Activated CD8-positive, alpha-beta memory T cell treated with anti-CD3 and anti-CD28 coated beads for 1 hour (primary cell): ENCODE measurements at places on chromosomes 7 and 10.

DNA sequence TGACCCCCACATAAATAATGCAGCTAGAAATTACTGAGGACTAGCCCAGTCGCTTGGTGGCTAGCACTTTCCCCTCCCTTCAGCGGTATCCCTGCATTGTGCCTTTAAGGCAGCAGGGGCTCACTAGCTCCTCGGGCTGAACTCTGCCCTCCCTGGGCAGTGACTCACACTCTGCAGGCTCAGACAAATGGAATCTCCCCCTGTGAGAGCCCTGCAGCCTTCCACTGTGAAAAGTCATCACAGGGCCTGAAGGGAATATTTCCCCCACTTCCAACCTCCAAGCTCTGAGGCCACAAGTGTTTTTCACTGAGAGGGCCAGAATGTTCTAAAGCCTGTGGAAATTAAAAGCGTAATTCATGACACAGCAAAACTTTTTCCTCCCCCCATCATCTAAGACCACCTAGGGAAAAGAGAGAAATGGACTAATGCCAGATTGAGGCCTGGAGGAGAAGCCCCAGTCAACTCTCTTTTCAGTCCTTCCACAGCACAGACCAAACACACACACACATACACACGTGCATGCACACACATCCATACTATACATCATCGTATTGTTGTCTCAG is 93.6 kb upstream of the COL1A2 start:
- DNase-seq: no peak

DNA sequence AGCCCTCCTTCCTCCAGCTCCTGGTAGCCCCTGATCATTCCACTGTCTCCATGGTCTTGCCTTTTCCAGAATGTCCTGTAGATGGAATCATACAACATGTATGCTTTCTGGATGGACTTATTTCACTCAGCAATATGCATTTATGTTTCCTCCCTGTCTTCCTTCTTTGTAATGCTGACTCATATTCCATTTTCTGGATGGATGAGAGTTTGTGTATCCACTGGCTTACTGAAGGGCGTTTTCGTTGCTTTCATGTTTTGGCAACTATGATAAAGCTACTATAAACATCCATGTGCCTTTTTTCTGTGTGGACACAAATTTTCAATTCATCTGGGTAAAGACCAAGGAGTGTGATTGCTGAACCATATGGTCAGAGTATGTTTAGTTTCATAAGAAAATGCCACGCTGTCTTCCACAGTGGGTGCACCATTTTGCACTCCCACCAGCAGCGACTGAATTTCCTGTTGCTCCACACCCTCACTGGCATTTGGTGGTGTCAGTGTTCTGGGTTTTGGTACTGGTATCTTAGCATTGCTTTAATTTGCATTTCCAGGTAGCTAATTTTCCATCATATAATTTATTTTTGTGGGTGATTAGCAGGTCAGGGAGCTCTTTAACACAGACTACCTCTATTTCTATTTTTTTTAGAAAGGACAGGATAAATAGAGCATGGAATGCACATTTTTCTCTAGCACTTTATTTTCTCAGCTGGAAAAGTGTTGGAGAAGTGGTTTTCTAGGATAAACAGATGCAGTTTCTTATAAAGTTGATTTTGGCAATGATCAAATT is 252.2 kb downstream of the WDR37 start:
- no peak for DNase-seq

DNA sequence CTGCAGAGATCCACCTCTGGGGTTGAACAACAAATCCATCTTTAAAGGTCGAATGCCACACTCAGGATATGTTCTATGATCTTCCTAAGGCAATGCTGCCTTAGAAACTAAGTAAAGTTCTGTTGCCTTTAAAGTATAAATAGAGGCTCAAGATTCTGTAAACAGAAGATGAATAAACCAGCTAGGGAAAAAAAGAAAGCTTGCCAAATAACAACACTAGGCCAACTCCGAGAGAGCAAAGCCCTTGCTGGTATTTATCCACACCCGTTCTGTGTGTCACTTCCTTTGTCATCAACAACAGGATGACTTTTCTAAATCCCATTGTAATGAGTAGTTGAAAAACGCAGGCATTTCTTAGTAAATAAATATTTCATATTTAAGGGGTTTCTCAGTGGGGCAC is 330.0 kb upstream of the GLI3 start:
- no peak for DNase-seq

- DNase-seq: no peak
These were observed 43.2 kb upstream of the LRGUK start for GRCh38 chr7:134083766-134084487.

GRCh38 chr7:2000746-2001321 is 231.9 kb downstream of the MAD1L1 start:
- DNase-seq: no peak

DNA sequence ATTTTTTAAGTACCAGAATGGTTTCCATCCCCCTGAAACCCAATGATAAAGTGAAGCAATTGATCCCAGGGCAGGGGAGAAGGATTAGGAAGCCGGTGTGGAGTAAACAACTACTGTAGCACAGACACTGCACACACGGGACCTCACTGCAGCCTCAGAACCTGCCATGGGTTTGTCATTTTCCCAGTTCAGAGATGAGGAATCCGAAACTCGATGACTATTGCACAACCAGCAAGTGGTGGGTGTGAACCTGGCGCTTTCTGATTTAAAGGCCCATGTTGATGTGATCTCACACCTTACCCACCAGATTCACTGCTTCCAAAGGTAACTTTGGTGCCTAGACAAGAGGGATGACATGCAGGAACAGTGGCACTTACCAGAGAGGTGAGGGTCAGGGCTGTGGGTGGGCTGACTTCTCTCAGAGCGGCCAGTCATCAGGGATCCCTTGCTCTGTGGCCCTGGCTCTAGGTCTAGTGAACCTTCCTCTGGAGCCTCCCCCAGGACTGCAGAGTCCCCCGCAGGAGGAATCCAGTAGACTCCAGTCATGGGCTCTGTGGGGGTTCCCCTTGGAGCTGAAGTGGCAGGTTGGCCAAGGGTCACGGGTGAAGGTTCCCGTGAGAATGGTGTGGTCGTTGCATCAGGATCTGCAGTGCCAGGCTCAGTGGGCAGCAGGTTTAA is 62.8 kb downstream of the PKD1L1 start:
- DNase-seq: no peak

GRCh38 chr7:80997841-80998240 is 79.0 kb upstream of the SEMA3C start:
- no peak for DNase-seq

- DNase-seq: no peak
These were observed 14.7 kb upstream of the ASB4 start for GRCh38 chr7:95471071-95471470.

GRCh38 chr7:30764030-30764975 is 6.9 kb upstream of the MINDY4 start:
- DNase-seq: no peak

DNA sequence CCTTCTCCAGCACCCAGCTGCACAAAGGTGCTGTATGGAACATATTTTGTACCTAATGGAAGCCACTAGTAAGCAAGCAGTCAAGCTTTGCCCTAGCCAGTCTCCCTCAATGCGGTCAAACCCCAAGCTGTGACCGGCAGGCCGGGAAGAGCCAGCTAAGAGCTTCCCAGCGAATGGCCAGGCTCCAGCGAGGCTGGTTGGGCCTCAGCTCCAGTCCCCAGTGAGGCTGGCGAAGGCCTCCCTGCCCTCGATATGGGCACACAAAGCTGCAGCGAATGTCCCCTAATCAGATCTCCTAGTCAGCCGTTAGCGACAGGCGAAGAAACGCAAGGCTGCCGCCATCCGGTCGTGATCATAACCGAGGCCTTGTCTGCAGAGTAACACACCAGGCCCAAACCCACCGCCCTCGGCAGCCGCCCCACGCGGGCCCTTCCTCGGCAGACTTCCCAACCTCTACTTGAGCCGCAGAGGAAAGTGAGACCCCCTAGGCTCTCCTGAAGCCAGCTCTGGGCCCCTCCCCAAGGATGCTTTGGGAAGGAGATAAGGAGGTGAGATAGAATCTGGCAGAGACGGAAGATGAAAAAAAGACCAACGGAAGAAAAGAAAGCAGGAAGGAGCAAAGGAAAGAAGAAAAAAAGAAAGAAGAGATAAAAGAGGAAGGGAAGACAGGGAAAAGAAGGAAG is 3.1 kb upstream of the HOXA9 start:
- DNase-seq: no peak

- DNase-seq: no peak
These were observed 187.6 kb downstream of the PFKFB3 start for GRCh38 chr10:6390213-6390845.

DNA sequence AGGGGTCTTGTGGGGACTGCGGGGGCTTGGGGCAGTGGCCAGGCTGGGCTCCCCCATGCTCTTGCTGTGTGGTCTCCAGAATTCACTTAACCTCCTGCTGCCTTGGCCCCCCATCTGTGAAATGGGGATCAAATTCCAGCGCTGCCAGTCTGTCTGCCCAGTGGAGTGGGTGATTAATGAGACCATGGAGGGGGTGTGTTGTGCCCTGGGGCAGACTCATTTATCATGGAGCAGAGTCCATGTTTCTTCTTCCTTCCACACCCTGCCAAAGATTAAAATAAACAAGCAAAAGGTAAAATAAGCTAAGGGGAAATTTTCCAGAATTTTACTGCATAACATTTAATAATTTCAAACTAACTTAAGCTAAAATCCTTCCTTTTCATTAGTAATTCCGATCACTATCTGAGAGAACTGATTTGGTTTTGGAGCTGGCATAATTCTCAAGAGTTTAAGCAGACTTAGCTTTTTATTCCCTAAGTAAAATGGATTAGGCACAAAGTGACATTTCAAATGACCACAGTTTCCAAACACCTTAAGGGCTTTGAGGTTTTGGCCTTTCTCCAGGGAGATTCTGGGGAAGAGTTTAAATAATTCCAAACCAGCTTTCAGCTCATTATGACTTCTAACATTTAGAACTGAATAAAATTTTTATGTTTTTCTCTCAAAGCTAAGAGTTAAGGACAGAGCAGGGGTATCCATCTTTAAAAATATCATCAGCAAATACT is 211.9 kb downstream of the CXCL12 start:
- DNase-seq: no peak

GRCh38 chr7:70456719-70457118 is 675.2 kb upstream of the GALNT17 start:
- DNase-seq: no peak

DNA sequence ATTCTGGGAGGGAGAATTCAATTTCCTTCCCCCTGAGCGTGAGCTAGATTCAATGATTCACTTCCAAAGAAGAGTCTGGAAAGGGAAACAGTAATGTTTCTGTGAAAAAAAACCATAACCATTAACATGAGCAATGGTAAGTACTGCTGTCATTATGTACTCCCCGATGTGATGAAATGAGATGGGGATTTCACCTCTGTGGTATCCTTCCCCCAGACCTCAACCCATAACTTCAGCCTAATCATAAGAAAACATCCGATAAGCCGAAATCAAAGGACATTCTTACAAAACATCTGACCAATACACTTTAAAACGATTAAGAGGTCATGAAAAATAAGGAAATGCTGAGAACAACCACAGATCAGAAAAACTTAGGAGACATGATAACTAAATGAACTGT is 27.2 kb downstream of the EZH2 start:
- no peak for DNase-seq

DNA sequence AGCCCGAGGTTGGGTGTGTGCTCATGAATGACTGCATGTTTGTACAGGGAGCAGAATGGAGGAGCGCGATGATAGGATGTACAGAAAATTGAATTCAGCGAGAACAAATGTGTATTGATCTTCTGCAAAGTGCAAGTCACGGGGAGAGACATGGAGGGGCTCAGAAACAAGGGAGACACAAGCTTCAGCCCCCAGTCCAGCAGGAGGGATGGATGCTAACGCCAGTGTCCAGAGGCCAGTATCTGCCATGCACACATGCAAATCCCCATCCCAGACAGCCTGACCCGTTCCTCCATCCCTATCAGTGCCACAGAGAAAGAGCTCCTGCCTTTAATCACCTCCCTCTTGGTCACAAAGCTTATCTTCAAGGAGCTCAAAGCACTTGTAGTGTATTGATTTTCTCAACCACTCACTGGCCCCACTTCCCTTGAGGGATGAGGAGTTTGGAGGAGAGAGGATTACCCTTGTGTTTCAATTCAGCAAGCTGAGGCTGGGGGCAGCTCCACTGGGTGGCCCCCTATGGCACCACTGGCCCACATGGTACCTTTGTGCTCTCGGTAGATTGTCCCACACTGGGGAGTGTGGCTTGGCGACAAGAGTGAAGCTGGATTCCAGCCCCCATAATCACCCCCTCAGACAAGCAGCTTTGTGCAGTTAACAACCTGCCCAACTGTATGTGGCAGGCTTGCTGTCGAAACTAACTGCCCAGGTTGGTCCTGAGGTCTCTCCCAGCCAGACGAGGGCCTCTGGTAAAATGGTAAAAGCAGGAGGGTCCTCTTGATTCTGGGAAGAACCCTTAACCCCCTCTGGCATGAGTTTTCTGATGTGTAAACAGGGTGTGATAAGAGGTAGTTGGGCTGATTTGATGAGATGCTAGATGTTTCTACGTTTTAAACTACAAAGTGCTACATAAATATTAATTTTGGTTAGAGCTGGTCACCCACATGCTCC is 151.6 kb upstream of the UNC5B start:
- no peak for DNase-seq

DNA sequence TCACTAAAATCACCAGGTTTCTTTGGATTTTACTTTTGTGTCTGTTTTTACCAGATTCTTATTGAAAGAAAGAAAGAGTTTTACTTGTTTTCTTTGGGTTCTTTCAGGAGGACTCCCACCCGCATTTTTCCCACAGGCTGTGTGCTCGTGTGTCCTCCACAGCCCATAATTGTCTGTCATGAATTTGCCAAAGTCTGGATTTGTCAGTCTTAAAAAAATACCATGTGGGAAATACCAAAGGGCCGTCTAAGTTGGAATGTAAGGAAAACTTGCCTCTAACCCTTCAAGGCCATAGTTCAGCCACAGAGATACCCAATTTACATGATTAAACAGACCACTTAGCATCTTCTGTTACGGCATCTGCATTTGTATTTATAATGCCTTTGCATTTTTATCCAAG is 41.3 kb upstream of the INHBA start:
- DNase-seq: no peak

GRCh38 chr10:103449208-103450144 is 2.7 kb downstream of the CALHM2 start:
- DNase-seq: no peak

GRCh38 chr10:129094233-129094632 is 372.8 kb upstream of the MGMT start:
- DNase-seq: no peak
